Dorsolateral prefrontal cortex (tissue), 122 donors: ENCODE measurements at places on chromosomes 1 and 21.

DNA sequence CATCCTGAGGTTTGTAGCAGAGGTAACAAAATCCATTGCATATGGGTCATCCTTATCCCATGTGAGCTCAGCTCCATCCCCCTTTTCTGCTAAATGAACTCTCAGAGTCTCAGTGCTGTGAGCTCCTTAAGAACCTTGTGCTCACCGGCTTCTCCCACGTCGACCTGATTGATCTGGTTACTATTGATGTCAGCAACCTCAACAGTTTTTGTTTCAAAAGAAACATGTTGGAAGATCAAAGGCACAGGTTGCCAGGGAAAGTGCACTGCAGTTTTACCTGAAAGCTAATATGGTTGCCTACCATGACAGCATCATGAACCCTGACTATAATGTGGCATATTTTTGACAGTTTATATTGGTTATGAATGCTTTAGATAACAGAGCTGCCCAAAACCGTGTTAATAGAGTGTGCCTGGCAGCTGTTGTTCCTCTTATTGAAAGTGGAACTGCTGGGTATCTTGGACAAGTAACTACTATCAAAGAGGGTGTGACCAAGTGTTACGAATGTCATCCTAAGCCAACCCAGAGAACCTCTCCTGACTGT, 131.4 kb downstream of the HS2ST1 start:
- DNase-seq, result no peak

DNA sequence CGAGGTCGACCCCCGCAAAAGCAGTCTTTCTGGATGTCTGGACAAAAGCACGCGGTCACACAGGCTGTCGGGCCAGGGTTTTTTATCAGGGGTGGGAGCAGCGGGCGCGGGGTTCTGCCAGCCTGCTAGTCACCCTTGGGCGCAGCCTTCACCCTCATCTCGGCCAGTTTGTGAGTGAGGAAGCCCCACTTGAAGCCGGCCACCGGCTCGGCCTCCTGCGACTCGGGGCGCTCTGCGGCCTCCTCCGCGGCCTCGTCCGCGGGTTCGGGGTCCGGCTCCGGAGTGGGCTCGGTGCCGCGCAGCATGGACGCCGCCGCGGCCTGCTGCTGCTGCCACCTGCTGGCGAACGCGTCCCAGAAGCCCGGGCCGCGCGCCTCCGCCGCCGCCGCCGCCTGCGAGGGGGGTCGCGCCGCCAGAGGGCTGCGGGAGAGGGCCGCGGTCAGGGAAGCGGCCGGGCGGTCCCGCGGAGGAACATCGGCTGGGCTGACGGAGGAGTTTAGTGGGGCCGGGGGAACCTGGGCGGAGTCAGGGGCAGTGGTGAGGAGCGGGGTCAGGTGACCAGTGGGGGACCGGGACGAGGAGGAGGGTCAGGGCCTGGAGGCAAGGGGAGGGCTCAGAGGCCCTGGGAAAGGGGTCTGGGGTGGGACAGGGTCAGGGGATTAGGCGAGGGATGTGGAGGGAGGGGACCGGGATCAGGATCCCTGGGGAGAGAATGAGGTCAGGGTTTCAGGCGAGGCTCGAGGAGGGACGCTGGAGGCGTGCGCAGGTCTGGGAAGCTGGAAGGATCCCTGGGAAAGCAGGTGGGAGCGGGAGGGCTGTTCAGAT, 4.5 kb downstream of the C1orf232 start:
- no peak for DNase-seq

GRCh38 chr1:12621346-12622335, 3.6 kb upstream of the DHRS3 start:
- no peak for DNase-seq

- DNase-seq, result no peak
These were observed 132.9 kb downstream of the SYF2 start for GRCh38 chr1:25099343-25099951.

GRCh38 chr21:25640202-25640942, 1.3 kb downstream of the JAM2 start:
- no peak for DNase-seq

- no peak for DNase-seq
These were observed 240.2 kb downstream of the USH2A start for GRCh38 chr1:216183007-216183406.

DNA sequence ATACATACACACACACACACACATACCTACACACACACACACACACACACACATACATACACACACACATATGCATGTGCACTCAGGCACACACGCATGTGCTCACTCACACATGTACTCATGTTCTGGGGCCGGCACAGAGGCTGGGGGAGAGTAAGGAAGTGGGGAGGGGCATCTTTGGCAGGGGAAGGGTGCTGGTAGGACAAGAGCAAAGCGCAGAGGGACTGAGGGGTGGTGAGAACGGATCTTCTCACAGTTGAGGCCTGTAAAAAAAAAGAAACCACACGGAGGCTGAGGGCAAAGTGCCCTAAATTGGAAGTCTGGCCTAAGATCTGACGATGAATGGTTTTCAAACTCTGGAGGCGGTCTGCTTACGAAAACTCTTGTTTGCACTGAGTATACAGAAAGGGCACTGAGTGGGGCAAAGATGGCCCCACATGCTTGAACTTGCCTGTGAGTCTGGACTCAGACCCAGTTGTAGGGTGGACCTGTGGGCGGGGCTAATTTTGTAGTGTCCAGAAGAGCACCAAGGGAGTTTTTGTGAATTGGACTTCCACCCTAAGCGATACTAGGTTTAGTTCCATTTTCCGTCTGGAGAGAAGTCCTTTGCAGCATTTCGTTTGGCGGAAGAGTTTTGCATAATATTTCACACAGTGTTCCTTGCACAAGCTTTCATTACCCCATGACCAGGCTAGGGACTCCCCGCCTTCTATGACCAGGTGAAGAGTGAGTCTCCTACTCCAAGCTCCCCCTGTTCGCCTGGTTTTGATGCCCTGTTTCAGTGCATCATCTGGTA, 79.3 kb upstream of the LYST start:
- DNase-seq, result no peak
